ENCODE measurements at places on chromosomes 12 and 14. TPM values are rescaled to one million over a fixed set of nuclear protein-coding genes. Genes with fewer than 3 reads are reported as not detected.

The TMEM132C gene
- polyA plus RNA-seq, result 0.34 TPM

The IAPP gene
- polyA plus RNA-seq, result 0.16 TPM

The PLA2G1B gene
- polyA plus RNA-seq, result 1.5 TPM

The MLF2 gene
- polyA plus RNA-seq, result 131 TPM

The DAO gene
- polyA plus RNA-seq, result 0.07 TPM

The HOXC9 gene
- polyA plus RNA-seq, result 0.43 TPM

The KRT82 gene
- polyA plus RNA-seq, result 0.34 TPM

The ENDOU gene
- 1.3 TPM for polyA plus RNA-seq

The SYNDIG1L gene
- 0.11 TPM for polyA plus RNA-seq

The CGRRF1 gene
- 33.1 TPM for polyA plus RNA-seq

The SPTSSA gene
- polyA plus RNA-seq, result 34.7 TPM

The CLEC9A gene
- polyA plus RNA-seq, result 12.6 TPM

The P2RX7 gene
- 2.3 TPM for polyA plus RNA-seq

The LRIG3 gene
- polyA plus RNA-seq, result 12.5 TPM

The STAC3 gene
- 12.3 TPM for polyA plus RNA-seq

The ARHGAP9 gene
- polyA plus RNA-seq, result 165 TPM

The TMTC3 gene
- polyA plus RNA-seq, result 7.5 TPM

The TPH2 gene
- polyA plus RNA-seq, result 0.07 TPM

The CCDC184 gene
- polyA plus RNA-seq, result 0.21 TPM

The ACOT6 gene
- 0.05 TPM for polyA plus RNA-seq
